ENCODE measurements at places on chromosomes 2 and 18.

DNA sequence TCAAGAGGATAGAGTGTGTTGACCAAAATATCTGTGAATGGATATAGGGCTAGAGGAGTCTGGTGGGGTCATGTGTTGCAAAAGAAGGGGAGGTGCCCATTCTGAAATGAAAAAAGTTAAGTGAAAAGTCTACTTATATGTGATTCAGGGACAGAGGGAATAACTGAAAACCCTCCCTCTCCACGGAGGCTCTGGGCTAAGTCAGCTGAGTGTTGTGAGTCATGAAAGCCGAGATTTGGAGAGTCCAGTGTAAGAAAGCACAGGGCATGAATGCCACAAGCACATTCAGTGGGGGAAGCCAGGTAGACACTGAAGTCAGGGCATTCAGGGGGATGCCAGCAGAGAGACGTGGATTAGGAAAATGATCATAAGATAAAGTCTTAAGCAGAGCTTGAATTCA is 871.9 kb downstream of the TSN start:
- DNase-seq: no peak

DNA sequence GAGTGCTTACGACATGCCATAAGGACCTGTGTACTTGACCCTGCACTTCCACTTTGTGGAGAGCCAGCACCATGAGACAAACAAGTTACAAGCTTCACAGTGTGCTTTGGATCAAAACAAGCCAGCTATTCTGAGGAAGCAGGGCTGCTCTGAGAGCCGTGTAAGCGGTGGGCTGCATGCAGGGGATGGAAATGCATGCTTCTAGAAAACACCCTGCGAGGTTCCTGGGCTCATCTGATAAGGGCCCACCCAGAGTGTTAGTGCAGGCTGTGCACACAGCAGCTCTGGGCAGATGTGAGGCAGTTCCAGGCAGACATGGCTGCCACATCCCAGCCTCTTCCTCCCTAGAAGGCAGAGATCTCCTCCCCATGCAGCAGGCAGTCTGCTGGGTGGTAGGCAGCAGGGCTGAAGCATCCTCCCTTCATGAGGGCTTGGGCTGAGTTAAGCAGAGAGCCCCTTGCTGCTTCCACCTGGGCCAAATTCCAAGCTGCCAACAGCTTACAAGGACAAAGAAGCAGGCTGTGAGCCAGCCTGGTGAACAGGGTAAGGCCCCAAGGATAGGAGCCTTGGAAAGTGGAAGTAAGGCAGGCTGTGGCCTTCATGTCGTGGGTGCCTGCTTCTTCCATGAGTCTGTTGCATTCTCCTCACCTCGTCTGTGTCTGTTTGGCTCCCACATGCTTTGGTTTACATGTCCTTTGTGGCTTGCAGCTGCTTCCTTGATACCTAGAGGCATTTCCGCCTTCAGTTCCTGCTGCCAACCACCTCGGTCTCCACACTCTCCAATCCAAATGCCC is 7.7 kb downstream of the PSD4 start:
- DNase-seq: no peak

DNA sequence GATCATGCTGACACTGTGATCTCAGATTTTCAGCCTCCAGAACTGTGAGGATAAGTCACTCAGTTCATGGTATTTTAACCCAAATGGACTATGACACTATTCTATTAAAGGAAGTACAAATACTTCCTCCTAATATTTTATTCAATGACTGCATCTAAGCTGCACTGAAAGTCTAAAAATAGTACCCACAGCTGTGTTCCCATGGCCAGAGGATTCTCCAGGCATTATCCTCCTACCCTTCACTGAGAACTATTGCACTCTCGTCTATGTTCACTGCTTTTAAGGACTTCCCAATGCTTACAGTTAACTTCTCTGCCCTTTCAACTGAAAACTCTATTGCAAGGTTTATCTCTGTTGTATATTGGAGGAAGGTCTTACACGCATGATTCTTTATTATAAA is 15.2 kb downstream of the LRATD1 start:
- no peak for DNase-seq

- DNase-seq: no peak
Observed at GRCh38 chr18:48132797-48133655, 202.6 kb upstream of the SMAD2 start.

GRCh38 chr2:60717691-60718090 is 38.4 kb upstream of the PAPOLG start:
- DNase-seq: no peak

- DNase-seq: no peak
Observed at GRCh38 chr2:179850188-179850587, 11.2 kb downstream of the ZNF385B start.

GRCh38 chr2:86068136-86068588 is 37.5 kb downstream of the POLR1A start:
- no peak for DNase-seq
